Left forelimb (tissue), 1 donor: ENCODE measurements at places on chromosomes 7 and 10.

DNA sequence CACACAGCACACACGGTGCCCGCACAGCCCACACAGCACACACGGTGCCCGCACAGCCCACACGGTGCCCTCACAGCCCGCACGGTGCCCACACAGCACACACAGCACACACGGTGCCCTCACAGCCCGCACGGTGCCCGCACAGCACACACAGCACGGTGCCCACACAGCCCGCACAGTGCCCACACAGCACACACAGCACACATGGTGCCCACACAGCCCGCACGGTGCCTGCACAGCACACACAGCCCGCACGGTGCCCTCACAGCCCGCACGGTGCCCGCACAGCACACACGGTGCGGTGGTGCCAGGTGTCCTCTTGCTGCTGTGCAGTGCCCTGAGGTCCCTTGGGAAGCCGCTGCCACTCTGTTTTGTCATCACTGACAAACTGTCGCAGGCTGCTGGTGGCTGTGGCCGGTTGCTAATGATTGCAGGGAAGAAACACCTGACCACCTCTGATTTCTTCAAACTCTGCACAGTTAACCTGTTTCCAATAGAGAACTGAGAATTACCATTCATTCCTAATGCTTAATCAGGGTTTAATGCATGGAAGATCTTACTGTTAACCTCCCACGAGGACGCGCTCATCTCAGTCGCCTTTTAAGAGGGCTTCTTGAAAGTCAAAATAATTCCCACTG is 66.9 kb downstream of the GLRX3 start:
- DNase-seq = no peak

DNA sequence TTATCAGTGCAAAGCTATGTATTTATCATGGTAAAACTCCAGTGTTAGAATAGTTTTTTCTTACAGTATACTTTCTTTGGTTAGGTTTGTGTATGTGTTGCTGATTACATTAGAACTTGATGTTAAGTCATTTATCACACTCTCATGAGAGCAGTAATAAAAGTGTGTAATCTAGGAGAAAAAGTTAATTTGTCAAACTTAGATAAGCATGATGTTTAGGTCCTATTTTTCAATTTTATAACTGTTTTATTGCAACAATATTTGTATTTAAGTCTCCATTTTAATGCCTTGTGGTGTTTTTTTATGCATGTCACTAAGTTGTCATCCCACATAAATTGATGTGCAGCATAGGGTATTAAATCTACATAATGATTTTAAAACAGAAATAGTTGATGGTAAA is 28.8 kb upstream of the DNAH11 start:
- no peak for DNase-seq

- no peak for DNase-seq
These were observed 28.8 kb downstream of the STN1 start for GRCh38 chr10:103889121-103889720.

DNA sequence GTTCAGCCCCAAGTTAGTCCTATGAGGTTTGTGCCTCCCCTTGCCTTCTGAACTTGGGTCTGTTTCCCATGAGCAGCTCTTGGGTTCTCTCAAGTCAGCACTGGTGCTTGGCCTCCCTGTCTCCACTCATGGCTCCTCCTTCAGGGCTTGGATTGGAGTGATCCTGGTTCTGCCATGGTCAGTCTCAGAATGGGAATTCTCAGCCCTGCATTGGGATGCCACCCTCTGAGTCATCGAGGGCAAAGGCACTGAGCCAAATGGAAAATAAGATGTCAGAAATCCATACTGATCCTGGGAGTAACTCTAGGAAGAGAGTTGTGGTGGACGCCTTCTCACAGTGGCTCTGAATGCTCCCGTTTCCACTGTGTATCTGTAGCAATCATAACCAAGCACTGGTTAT is 233.4 kb upstream of the HABP2 start:
- DNase-seq = no peak

DNA sequence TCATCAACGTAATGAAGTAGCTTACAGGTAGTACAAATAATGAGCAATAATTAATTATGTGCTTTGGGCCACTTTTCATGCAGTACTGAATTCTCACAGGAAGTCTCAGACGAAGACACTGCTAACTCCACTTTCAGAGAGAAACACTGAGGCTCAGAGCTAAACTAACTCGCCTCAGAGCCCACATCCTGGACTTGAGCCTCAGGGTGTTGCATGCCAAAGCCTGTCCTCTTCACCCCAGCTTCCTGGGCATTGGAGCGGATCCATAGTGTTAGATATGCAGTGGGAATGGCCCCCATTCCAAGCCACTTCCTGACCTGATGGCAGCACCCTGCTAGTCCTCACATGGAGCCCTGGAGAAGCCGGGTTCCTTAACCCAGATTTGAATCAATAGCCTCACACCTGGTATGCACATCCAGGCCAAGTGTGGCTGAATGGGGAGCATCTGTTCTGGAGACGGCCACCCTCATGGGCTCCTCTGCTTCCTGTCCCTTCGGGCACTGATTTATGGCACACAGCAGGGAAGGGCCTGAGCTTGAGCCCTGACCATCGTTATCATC is 265.1 kb upstream of the ZNF32 start:
- no peak for DNase-seq

GRCh38 chr10:30963992-30964930 is 67.4 kb downstream of the ZNF438 start:
- no peak for DNase-seq

DNA sequence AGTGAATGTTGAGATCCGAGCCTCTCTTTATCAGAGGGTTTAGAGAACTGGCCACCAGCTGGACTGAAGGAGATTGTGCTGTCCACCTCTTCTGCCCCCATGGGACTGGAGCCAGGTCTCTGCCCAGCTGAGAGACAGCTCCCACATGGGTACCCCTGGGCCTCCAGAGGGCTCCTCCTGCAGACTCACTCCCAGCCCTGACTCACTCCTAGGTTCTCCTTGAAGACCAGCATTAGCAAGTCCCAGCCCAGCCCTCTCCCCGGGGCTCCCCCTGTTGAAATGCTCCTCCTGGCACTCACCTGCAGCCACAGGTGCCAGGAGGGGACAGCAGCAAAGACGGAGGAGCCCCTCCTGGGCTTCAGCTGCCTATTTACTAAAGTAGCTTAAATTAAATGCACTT is 126.9 kb downstream of the CXCL12 start:
- no peak for DNase-seq

- DNase-seq = no peak
These were observed 383.8 kb upstream of the ZMIZ1 start for GRCh38 chr10:78684947-78685346.

GRCh38 chr10:69498711-69499471 is 47.6 kb downstream of the TSPAN15 start:
- DNase-seq = peak; percentile 53

DNA sequence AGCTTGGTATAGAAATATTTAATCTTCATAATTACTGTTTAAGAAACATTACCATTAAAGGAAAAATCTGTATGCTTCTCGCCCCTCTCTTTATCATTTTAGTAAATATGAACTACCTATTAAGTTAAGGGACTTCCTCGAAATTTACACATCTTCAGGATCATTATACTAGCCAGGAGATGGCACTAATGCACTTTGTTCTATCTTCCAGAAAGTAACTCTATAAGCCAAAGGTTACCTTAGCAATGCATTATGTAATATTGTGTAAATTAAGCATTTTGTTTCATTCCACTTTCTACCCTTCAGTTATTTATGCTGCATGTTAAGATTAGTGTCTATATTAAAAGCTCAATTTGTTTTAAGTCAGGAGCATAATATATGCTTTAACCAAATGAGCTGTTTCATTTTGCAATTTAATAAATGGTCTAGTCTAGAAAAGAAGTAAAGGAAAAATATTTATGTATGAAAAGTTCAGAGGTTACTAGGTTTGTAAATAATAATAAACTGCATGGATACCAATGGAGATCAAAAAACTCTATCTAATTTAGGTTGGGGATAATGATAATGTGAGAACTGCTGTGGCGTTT is 128.5 kb downstream of the ANKRD7 start:
- DNase-seq = no peak

GRCh38 chr7:25087855-25088254 is 37.2 kb downstream of the CYCS start:
- no peak for DNase-seq

GRCh38 chr7:152392254-152392653 is 43.5 kb downstream of the KMT2C start:
- no peak for DNase-seq

- no peak for DNase-seq
These were observed 16.1 kb upstream of the FKBP9 start for GRCh38 chr7:32941181-32941580.

- no peak for DNase-seq
These were observed 93.1 kb upstream of the PDE1C start for GRCh38 chr7:32163141-32163806.

GRCh38 chr10:73744664-73744975 is 448 bp downstream of the SEC24C start:
- no peak for DNase-seq

GRCh38 chr10:103768345-103768744 is 87.0 kb downstream of the SH3PXD2A start:
- DNase-seq = no peak

DNA sequence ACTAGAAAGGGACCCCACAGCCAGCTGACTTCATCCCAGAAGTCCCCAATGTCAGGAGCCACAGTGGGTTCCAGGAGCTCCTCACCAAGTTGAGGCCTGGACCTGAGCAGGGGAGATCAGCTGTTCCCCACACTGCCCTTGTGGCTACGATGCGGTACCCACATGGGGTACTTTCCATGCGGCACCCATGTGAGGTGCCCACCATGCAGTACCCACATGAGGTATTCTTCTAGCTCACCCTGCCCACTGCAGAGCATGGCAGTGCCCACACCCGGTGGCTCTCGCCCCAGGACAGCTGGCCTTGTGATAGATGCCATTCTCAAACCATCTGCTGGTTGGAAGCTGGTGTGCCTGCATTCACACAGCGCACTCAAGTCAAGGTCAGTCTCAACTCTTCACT is 136.3 kb upstream of the PDE1C start:
- DNase-seq = no peak

DNA sequence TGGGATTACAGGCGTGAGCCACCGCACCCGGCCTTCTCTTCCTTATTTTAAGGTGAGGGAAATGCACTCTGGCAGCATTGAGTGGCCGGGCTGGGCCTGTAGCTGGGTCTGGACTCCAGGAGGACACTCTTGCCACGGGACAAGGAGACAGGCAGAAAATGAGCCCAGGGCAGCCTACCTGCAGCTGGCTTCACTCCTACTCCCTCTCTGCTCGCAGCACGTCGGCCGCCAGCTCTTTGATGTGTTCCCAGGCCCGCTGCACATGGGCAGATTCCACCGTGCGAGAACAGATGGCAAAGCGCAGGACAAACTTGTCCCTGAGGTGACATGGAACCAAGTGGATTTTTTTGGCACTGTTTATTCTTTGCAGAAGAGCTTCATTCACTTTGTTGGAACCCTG is 12.9 kb upstream of the FIGNL1 start:
- DNase-seq = no peak

DNA sequence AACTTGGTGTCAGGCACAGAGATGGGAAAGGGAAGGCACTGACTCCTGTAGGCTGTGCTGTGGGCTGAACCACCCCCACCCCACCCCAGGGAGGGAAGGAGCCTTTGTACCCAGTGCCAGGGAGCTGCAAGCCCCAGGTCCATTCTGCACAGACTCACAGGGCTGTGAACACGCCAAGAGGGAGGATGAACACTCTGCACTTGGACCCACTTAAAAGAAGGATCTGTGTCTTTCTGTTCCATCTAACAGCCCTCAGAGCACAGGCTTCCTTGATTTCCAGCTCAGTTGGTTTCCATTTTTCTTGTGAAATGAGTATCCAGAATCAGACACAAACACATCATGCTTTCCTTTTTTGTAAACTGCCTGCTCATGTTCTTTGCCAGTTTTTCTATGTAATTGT is 84.9 kb downstream of the GRB10 start:
- DNase-seq = no peak

GRCh38 chr10:7432884-7433726 is 22.3 kb upstream of the SFMBT2 start:
- no peak for DNase-seq

GRCh38 chr7:9029681-9030530 is 596.5 kb downstream of the NXPH1 start:
- DNase-seq = no peak

DNA sequence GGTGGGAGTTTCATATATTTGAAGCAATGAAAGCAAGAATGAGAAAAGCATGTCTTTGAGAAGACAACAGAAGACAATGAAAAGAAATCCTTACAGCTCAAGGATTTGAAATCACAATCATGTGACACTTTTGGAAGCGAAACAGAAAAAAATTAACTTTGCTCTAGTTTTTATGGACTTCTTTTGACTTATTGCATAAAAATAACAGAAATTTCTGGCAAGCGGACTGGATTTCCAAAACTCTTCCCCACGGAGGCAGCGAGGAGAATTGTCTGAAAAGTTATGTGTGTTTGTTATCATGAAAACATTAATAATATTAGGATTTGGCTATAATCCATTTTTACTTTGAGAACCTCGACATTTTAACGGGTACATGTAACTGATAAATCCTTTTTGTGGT is 223.3 kb downstream of the LRMDA start:
- DNase-seq = no peak

DNA sequence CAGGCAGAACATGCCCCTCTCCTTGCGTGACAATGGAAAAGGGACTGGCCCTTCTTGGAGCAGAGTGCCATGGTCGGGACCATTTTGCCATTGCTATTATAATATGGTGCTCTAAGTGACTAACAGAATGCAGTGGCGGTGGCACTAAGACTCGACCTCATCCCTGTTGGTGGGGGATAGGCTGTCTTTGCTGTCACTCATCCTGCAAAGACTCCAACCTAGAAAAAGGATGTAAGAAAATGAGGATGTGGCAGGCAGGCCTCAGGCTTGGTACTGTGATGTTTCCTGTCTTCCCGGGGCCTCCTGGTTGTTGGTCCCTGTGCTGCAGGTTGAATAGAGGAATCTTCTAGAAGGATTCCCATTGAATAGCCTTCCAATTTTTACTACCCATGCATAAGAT is 18.6 kb downstream of the BLNK start:
- DNase-seq = no peak

DNA sequence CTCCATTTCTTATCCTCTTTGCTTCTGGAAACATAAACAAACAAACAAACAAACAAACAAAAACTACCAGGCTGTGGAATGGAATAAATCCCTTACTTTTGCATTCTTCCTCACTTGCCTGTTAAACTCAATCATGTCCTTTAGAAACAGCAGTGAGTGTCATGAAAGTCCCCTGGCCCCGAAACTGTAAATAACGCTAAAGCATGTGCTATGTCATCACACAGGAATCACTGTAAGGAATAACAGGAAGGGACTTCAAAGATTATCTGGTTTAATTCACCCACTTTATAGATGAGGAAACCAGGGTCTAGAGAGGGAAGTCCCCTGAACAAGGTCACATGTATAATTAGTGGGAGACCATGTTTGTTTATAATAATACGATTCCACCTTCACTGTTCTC is 159.4 kb upstream of the MEOX2 start:
- DNase-seq = no peak

- peak; percentile 53 for DNase-seq
These were observed 92.8 kb downstream of the WDR37 start for GRCh38 chr10:1148855-1149605.
